Activated CD4-positive, alpha-beta T cell treated with anti-CD3 and anti-CD28 coated beads for 1 hour (primary cell): ENCODE measurements at places on chromosomes 3 and 15.

- no peak for DNase-seq
Measured at GRCh38 chr3:141928631-141929270, 52.3 kb downstream of the ATP1B3 start.

DNA sequence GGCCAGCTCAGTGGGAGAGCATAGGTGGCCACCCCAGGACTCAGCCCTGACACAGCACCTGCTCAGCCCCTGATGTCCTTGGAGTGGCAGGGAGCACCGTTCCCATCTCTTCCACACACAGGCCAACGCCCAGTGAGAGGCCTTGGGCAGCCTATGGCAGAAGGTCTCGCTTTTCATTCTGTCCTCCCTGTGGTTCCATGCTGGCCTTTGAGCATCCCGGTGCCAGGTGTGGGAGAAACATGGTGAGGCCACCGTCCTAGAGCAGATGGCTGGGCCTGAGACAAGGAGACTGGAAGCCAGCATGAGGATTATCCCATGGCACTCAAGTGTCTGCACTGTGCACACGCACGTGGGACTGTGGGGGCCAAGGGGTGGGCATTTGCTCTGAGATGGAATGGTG lies 25.1 kb downstream of the ADCY5 start:
- DNase-seq, result no peak

GRCh38 chr3:20846066-20846465 lies 660.1 kb upstream of the SGO1 start:
- DNase-seq, result no peak

DNA sequence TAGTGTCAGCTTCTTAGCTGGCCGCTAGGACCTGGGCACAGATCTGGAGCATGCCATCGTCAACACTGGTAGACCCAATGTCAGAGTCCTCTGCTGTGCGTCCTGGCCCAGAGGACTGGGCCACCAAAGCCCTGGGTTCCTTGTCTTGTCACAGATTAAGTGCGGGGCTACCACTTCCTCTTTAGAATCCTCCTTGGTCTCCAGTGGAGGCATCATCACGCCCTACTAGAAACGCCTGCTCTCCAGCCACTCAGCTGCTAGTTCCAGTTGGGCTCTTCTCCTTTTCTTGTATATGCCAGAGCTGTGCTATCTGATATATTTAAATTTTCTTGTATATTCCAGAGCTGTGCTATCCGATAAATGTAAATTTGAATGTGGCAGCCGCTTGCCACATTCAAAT lies 11.2 kb downstream of the PPCDC start:
- no peak for DNase-seq

DNA sequence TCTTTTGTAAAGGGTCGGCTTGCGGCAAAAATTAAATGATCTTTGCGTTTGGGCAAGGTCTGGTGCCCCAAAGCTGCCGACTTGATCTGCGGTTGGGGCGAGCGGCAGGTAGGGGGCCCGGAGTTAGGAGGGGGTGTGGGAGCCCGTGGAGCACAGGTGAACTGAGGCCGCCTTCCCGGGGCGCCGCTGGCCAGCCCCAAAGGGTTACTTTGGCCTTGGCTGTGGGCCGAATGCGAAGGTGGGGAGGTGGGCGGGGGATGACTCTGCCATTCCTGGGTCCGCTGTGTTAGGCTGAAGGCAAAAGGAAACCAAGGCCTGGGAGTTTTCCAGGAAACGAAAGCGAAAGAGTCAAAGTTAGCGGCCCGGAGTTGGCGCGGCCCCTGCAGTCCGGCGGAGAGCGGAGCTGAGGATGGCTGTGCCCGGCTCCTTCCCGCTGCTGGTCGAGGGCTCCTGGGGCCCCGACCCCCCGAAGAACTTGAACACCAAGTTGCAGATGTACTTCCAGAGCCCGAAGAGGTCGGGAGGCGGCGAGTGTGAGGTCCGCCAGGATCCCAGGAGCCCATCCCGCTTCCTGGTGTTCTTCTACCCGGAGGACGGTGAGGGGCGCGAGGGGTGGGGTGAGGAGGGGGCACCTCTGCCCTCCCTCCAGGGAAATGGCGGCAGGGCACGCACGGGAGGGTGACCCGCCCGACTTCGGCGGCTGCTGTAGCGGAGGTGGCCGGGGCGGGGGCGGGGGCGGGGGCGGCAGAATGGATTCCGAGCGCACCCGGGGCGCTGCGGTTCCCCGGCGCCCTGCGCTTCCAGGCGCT lies at the start of gene PARP14:
Gene PARP14, plus strand, starts transcription at position 365 of the 809 bp plus-strand sequence. Its CDS starts 45 bp downstream, at position 410.
- peak; percentile 62 for DNase-seq
